Activated T-cell treated with anti-CD3 and anti-CD28 coated beads, Interleukin-2, amount 50 U/mL, for 24 hours (primary cell): ENCODE measurements at places on chromosomes 16 and 17.

DNA sequence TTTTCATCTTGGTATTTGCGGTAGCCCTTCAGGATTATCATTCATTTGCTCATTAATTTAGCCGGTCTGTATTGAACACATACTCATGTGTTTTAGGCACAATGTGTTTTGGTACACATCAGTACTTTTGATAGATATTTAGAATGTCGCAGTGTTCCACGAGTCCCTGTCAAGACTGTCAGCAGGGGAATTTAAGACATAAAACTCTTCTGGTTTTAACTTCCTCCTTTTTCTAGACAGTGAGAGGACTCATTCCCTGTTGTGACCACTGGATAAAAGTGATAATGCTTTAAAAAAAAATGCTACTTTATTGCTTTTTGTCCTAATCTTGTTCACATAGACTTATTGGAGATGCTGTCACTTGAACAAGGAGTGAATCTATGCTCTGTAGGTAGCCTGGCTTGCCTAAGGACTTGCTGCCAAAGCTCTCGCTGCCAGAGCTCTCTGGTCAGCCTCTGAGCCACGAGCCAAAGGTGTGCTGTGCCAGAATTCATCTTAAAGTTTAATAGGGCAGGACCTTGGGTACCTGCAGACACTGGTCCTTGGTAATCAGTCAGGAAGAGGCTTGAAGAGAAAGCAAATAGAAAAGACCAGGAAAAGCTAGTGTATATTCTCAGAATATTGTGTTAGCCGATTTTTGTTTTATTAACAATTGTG is 5.4 kb downstream of the DCAF7 start:
- no peak for DNase-seq

DNA sequence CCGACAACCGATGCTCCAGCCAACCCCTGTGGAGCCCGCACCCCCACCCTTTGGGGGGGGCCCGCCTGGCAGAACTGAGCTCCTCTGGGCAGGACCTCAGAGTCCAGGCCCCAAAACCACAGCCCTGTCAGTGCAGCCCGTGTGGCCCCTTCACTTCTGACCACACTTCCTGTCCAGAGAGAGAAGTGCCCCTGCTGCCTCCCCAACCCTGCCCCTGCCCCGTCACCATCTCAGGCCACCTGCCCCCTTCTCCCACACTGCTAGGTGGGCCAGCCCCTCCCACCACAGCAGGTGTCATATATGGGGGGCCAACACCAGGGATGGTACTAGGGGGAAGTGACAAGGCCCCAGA is 17.9 kb downstream of the NGFR start:
- no peak for DNase-seq

- no peak for DNase-seq
These were observed 4.1 kb downstream of the ERAL1 start for GRCh38 chr17:28858801-28859355.

- no peak for DNase-seq
These were observed 211.4 kb upstream of the ERCC4 start for GRCh38 chr16:13708347-13709120.

DNA sequence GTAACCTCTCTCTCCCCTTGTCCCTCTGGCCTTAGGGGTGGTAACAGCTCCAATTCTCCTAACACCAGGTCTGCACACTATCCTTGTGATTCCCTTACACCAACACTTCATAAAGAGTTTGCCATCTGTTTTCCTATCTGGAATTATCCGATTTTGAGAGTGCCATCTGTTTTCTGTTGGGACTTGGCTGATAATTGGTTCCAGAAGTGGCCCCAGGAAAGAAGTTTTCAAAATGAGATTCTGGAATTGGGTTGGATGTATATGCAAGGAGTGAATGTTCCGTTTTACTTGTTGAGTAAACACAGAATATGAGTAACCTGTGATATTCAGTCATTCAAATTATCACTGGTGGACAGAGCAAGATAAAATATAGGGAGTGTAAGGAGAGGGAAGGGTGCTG is 134.1 kb upstream of the HS3ST3A1 start:
- DNase-seq, result no peak

DNA sequence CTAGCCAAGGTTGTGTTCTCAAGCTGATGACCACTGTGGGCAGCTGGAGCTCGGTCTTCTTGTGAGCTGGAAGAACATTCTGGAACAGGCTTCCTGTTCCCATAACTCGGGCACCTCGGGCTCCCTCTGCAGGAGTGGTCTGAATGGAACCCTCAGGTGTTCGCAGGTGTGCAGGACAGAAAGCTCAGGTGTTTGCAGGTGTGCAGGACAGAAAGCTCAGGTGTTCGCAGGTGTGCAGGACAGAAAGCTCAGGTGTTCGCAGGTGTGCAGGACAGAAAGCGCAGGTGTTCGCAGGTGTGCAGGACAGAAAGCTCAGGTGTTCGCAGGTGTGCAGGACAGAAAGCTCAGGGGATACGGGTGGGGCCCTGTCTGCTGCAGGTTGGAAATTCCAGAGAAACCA is 109.0 kb upstream of the CACNG5 start:
- no peak for DNase-seq

GRCh38 chr17:15106540-15106939 is 158.6 kb downstream of the PMP22 start:
- no peak for DNase-seq

DNA sequence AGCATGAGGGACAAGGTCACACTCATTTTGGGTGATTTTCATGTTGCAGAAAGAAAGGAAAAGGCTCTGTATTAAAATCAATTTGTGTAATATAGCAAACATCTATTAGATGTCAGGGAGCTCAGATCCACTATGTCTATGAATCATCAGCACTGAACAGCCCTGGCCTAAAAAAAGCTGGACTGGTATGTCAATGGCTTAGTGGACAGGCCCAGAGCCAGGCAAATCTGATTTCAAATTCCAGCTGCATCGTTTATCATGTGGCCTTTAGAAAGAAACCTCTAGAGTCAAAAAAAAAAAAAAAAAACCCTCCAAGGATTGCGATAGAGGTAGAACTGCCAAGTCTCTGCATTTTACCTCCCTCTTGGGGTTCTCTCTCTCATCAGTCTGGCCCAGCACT is 5.4 kb downstream of the GAS7 start:
- DNase-seq, result no peak

DNA sequence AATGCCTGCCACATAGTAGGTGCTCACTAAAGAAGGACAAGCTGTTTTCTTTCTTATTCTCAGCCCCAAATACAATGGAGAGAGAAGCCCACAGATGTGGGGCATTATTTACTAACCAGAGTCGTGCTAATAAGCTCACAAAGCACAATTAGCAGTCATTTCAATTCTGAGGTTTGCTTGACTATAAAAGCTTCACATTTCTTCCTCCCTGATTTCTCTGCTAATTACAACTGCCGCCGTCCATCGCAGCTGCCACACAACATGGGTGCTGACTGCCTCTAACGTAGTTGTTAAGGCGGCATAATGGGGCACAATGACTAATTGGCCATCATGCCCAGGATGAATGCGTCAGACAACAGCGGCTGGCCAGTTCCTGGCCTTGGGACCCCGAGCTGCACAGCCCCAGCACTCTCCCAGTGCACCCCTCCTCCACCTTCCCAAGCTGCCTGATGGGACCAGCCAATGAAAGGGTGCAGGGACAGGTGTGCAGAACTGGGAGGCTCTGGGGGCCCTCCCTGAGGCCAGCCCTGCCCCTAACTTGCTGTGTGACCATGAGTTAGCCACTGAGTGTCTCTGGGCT is 109.2 kb downstream of the CCT6B start:
- DNase-seq, result no peak

DNA sequence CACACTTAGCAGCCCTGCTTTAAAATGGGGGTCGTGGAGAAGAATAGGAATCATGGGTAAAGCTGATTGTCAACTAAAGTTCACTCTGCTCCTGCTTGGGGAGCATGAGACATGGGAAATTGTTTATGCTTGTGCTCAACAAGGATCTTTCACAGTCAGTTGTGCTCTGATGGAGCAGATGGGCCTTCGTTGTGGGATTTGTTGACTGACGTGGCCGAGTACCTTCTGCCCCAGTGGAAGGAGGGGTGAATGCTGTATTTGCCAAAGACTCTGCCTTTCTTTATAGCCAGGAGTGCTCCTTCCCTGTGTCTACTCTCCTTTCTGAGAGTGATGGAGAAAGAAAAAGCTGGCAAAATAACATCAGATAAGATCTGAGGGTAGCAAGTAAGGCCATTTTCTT is 11.4 kb downstream of the ARSG start:
- no peak for DNase-seq

DNA sequence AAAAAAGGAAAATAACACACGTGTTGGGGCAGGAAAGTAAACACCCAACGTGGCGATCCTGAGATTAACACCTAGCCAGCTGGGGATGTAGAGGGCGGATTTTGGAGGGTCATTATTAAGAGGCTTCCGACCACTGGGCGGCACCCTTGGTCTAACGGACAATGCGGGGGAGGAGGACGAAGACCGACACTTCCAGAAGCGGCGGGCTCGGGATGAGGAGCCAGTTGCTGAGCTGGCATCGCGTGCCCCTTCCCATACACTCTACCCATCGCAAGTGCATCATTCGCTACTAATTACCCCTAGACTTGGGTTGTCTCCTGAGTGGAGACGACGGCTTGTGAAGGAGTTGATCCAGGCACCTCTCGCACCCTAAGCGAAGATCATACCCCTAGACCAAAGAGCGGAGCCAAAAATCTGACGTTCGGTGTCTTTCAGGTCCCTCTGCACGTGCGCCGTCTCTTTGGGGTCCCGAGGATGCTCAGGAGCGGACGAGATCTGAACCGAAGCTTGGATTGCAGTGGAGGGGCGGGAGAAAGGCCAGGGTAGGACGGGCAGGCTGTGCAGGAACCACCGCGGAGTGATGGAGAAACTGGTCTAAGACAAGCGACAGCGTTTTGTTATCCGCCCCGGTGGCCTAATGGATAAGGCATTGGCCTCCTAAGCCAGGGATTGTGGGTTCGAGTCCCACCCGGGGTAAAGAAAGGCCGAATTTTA is 17.6 kb downstream of the ZNF213 start:
- DNase-seq, result peak; percentile 96

- DNase-seq, result peak; percentile 82
These were observed 22.7 kb upstream of the GPRC5B start for GRCh38 chr16:19907161-19907992.

- DNase-seq, result peak; percentile 58
These were observed 821 bp downstream of the SOCS7 start for GRCh38 chr17:38352245-38353085.

- no peak for DNase-seq
These were observed 98.8 kb upstream of the METRNL start for GRCh38 chr17:82980632-82981031.

- no peak for DNase-seq
These were observed 13.2 kb downstream of the B3GNT9 start for GRCh38 chr16:67137605-67138004.

DNA sequence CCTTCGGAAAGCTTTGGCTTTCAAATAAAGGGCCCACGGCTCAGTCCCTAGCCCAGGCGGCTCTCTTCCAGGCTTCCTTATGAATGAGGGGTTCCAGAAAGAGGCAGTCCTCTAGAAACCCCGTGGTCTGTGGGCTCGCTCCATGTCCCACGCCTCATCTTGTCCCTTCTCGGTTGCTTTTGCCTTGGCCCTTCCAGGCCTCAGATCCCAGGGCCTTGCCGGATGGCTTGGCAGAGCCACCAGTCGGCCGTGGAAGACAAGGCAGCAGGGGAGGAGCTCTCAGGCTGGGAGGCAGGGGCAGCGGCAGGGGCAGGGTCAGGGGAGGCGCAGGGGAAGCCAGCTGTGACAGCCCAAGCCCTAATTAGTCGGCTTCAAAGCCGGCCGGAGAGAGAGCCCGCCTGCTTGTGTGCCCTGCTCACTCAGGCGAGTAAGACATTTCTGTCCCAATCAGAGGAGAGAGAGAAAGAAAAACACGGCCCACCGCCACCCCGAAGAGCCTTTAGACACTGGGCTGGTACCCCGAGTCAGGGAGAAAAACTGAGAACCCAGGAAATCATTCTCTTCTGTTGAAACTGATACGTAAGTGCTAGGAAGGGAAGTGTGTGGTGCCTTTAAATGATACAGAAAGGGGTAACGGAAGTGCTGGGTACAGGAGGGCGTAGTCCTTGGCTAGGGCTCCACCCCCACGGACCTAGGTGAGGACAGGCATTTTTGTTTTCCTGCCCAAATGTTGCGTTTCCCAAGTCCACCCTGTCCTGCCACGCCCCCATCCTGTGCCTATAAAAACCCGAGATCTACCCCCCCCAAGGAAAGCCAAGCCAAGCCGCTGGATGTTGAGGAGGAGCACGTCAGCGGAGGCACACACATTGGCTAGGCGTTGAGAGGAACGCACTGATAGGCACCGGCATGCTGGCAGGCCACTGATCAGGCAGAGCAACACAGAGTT is 27.8 kb upstream of the MEIOC start:
- DNase-seq, result no peak

DNA sequence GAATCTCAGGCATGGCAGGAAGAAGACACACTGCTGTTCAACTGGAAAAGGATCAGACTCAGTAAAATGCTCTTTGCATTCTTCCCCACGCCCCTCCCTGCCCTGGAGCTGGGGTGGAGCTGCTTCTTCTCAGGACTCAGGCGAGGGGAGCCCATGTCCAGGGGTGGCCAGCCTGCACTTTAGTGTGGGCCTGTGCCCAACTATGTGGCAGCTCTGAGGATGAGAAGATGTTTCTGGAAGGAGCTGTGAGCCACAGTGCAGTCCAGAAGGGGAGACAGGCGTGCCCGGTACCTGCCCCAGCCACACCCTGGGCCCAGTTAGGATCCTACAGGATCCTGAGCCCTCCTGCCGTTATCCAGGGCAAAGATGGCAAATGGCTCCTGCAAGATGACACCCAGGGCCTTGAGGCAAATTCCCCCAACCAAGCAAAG is 120.3 kb downstream of the ANKRD11 start:
- DNase-seq, result no peak

DNA sequence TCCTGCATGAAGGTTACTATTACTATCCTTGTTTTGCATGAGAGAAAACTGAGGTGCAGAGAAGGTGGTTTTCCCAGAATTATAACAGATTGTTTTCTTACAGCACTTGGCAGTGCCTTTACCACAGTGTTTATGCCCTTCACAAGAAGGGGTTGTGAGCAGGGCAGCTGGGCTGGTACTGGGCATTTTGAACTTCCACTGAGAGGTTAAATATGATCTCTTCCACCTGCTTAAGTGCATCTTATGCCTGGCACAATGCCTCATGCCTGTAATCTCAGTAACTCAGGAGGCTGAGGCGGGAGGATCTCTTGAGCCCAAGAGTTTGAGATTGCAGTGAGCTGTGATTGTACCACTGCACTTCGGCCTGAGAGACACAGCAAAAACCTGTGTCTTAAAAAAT is 36.2 kb downstream of the NDE1 start:
- no peak for DNase-seq

GRCh38 chr16:64182985-64183384 is 938.9 kb downstream of the CDH11 start:
- DNase-seq, result no peak

DNA sequence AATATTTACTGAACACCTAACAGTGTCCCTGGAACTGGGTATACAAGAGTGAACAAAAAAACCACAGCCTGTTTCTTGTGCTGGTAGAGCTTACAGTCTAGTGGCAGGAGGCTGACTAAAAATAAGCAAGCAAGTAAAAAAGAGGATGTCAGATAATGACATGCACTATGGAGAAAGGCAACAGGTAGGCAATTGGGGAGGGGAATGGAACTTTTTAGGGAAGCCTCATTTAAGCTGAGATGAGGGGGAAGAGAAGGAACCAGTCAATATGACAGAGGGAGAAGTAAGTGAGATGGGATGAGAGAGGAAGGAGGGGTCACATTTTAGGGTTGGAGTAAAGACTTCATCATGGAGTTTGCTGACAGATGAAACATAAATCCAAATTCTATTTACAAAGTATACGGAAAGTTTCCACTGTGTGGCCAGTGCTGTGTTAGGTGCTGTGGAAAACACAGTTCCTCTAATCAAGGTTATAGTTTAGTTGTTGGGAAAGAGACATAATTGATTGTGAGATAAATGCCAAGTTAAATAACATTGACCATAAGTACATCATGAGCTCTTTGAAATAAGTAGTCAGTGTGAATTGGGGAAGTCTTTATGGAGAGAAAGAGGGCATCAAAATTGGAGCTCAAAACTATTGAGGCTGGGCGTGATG is 251.4 kb downstream of the FTO start:
- no peak for DNase-seq
